ENCODE measurements at places on chromosomes 3 and 15. TPM values are rescaled to one million over a fixed set of nuclear protein-coding genes. Genes with fewer than 3 reads are reported as not detected.

FSTL1 gene
- 20.7 TPM for total RNA-seq

FYTTD1 gene
- total RNA-seq = 70.7 TPM

IGF2BP2 gene
- 135 TPM for total RNA-seq

BNC1 gene
- total RNA-seq = not detected

ZNF35 gene
- total RNA-seq = 7.9 TPM

LCTL gene
- total RNA-seq = not detected

ILDR1 gene
- total RNA-seq = 2.9 TPM

C3orf49 gene
- not detected for total RNA-seq

SCG3 gene
- not detected for total RNA-seq

C3orf70 gene
- total RNA-seq = not detected

MYL3 gene
- not detected for total RNA-seq

STARD5 gene
- 4.0 TPM for total RNA-seq

SV2B gene
- not detected for total RNA-seq

DNA sequence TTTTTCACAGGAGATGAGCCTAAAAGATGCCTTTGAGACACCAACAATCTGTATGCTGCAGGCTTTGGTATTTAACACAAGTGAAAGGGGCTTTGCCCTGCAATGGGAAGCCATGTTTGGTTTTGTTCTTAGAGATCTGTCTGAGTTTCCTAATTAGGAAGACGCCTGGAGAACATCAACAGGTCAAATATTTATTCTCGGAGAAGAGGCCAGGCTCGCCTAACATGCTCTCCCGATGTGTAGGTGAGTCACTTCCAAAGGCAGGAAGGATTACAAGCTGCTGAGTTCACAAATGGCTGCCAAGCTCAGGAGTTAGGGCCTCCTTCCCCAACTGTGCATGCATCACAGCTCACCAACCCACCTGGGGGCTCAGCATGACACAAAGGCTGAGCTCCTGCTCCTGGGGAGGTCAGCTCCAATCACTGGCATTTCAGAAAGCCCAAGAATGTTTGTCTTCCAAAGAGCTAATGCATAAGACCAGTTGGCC lies 119.5 kb upstream of the PRICKLE2 start:
- no peaks in the 10 kb centered on the region for H3K36me3 ChIP-seq
- H3K27ac ChIP-seq = no peak overlapping the region
- no peak for DNase-seq
- no peaks in the 10 kb centered on the region for H3K4me1 ChIP-seq

DNA sequence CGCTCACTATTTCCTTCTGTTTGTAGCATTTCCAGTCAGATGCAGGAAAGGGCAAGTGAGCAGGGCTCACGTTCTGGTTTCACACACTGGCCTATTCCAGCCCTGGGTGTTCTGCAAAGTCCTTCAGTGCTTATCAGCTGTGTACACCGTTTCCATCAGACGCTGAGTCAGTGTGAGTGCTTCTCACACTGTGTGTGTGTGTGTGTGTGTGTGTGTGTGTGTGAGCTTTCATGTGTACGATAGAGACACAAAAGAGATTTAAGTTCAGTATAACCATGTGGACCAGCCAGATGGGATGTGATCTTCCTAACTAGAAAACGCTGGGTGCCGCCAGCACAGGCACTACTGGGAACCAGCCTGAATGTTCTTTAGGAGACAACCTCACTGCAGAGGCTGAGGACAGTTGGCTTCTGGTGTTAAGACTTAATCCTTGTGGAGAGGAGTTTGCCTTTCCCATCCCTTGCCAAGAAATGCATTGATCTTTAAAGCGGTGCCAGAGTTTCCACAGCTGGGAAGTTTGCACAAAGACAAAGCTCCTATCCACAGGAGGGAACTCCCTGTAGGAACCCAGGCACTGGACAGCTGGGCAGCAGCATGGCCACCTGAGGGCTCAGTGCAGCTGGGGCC lies 3.9 kb upstream of the CHSY1 start:
- H3K27me3 ChIP-seq = no peaks in the 10 kb centered on the region
- DNase-seq = no peak

GRCh38 chr15:66819084-66819483 lies 117.0 kb downstream of the SMAD6 start:
- peaks cover 3% of the 10 kb centered on the region for H3K4me1 ChIP-seq
- no peak overlapping the region for H3K27ac ChIP-seq
- no peaks in the 10 kb centered on the region for H3K36me3 ChIP-seq
- no peak for DNase-seq

DNA sequence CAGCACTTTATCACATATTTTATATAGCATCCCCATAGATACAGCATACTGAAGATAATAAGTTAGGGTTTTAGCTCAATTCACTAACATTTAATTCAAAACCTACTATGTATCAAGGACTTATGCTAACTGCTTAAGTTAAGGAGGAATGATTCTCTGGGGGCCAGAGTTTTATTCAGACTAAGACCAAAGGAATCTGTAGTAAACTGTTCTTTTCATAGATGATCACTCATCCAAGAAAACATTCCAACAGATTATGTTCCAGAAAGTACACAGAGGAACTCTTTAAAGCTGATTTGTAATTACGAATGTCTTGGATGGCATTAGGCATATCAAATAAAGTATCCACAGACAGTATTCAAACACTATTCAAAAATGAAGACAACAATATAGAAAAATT lies 226.4 kb downstream of the SCAPER start:
- H3K27me3 ChIP-seq = no peaks in the 10 kb centered on the region
- no peaks in the 10 kb centered on the region for H3K4me1 ChIP-seq
- H3K4me3 ChIP-seq = no peak overlapping the region
- H3K36me3 ChIP-seq = no peaks in the 10 kb centered on the region

- H3K27me3 ChIP-seq = peaks cover 54% of the 10 kb centered on the region
- no peak overlapping the region for H3K27ac ChIP-seq
- no peak for DNase-seq
- no peaks in the 10 kb centered on the region for H3K36me3 ChIP-seq
- H3K4me3 ChIP-seq = no peak overlapping the region
- no peaks in the 10 kb centered on the region for H3K4me1 ChIP-seq
These were observed 150.8 kb upstream of the BNIP2 start for GRCh38 chr15:59839906-59840305.

DNA sequence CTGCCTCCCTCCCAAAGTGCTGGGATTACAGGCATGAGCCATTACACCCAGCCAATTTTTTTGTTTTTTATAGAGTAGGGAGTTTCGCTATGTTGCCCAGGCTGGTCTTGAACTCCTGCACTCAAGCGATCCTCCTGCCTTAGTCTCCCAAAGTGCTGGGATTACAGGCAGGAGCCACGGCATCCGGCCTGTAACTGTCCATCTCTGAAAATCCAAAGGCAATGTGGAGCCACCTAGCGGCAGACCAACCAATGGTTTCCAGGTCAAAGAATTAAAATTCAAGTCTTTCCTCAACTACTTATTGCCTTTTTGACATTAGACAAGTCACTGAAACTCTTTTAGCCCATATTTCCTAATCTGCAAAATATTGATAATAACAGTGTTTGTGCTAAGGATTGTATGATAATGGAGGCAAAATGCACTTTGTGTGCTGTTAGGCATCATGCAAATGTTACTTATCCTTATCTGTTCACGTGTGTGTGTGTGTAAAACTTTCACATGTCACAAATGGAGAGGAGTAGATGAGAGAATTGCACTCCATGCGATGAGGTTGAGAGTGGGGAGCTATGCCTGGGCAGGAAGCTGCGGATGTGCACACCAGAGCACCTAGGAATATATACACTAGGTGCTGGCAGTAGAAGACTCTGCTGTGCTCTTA lies 48.7 kb downstream of the COL8A1 start:
- H3K27me3 ChIP-seq = peaks cover 49% of the 10 kb centered on the region
- H3K27ac ChIP-seq = no peak overlapping the region
- no peaks in the 10 kb centered on the region for H3K4me1 ChIP-seq
- H3K4me3 ChIP-seq = no peak overlapping the region

DNA sequence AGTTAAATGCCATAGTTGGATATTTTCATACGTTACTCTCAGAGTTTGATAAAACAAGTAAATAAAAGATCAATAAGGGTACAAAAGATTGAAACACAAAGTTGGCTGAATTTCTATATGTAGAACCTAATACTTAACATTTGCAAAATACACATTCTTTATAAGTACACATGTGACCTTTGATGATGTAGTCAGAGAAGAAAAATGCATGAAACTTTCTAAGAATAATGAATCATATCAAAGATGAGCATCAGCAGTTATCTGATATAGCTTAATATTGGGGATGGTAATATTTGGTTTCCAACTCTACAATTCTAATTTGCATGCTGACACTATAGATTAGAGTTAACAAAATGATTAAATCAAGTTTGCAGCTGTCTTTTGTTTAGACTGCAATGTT lies 188.0 kb upstream of the TGFBR2 start:
- H3K4me3 ChIP-seq = no peak overlapping the region
- H3K27me3 ChIP-seq = no peaks in the 10 kb centered on the region
- DNase-seq = no peak
- H3K4me1 ChIP-seq = no peaks in the 10 kb centered on the region

- H3K27ac ChIP-seq = no peak overlapping the region
- no peaks in the 10 kb centered on the region for H3K36me3 ChIP-seq
- no peaks in the 10 kb centered on the region for H3K4me1 ChIP-seq
- no peaks in the 10 kb centered on the region for H3K27me3 ChIP-seq
- no peak for DNase-seq
These were observed 651.3 kb downstream of the NSUN3 start for GRCh38 chr3:94714194-94714593.

DNA sequence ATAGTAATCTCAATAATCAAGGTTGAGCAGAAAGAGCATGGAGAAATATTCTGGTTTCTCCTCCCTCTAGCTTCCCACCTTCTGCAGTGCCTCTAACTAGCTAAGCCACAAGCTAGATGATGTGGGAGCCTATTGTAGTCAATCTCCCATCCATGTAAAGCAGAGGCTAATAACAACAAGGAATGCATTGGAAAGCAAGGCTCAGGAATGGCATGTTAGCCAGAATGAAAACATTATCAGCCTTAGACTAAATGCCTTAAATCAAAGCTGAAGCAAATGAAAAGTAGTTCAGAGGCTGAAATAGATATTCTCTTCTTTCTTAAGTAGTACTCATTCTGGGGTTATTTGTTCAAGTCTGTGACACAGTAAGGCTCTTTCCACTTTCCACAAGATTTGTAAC lies 350.3 kb upstream of the DPPA4 start:
- H3K36me3 ChIP-seq = no peaks in the 10 kb centered on the region
- H3K4me3 ChIP-seq = no peak overlapping the region
- H3K27me3 ChIP-seq = no peaks in the 10 kb centered on the region
- H3K4me1 ChIP-seq = peaks cover 17% of the 10 kb centered on the region
- DNase-seq = no peak
- H3K27ac ChIP-seq = no peak overlapping the region

GRCh38 chr3:56003129-56003528 lies 465.1 kb downstream of the ERC2 start:
- H3K4me1 ChIP-seq = no peaks in the 10 kb centered on the region
- H3K36me3 ChIP-seq = no peaks in the 10 kb centered on the region
- no peak for DNase-seq
- H3K4me3 ChIP-seq = no peak overlapping the region

GRCh38 chr3:52407779-52408178 lies 37.1 kb downstream of the SEMA3G start:
- no peak overlapping the region for H3K4me3 ChIP-seq
- no peaks in the 10 kb centered on the region for H3K27me3 ChIP-seq
- DNase-seq = no peak
- H3K36me3 ChIP-seq = peaks cover 29% of the 10 kb centered on the region
- peaks cover 11% of the 10 kb centered on the region for H3K4me1 ChIP-seq

- H3K4me3 ChIP-seq = no peak overlapping the region
- no peaks in the 10 kb centered on the region for H3K27me3 ChIP-seq
- DNase-seq = no peak
- H3K27ac ChIP-seq = no peak overlapping the region
- no peaks in the 10 kb centered on the region for H3K36me3 ChIP-seq
These were observed 13.4 kb downstream of the KLF13 start for GRCh38 chr15:31340047-31340446.

DNA sequence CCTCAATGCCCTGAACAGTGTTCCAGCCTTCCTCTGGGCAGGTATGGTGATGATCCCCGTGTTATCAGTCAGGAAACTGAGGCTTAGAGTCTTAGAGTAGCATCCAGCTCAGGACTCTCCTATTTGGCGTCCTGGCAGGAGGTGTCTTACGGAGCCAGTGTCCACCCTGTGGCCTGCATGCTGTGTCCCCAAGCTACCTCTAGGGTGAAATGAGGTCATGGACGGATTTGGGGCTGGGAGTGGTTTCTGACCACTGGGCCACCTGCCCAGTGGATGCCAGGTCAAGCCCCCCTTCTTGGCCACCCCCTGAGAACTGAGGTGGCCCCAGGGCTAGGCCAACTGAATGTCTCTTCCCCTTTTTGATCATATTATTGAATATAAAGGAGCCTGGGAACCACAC lies 27.2 kb upstream of the SLC6A6 start:
- peaks cover 17% of the 10 kb centered on the region for H3K4me1 ChIP-seq
- no peak for DNase-seq
- no peak overlapping the region for H3K4me3 ChIP-seq
- no peaks in the 10 kb centered on the region for H3K36me3 ChIP-seq
- no peak overlapping the region for H3K27ac ChIP-seq

DNA sequence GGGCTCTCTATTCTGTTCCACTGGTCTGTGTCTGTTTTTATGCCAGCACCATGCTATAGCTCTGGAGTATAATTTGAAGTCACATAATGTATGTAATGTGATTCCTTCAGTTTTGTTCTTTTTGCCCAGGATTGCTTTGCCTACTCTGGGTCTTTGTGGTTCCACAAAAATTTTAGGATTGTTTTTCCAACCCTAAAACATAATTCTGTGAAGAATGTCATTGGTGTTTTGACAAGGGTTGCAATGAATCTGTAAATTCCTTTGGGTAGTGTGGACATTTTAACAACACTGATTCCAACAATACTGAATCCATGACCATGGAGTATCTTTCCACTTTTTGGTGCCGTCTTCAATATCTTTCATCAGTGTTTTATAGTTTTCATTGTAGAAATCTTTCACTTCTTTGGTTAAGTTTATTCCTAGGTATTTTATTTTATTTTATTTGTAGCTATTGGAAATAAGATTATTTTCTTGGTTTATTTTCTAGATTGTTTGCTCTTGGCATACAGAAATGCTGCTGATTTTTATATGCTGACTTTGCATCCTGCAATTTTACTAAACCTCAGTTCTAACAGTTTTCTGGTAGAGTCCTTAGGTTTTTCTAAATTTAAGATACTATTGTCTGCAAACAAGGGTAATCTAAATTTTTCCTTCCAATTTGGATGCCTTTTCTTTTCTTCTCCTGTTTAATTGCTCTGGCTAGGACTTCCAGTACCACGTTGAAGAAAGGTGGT lies 29.7 kb downstream of the TJP1 start:
- no peaks in the 10 kb centered on the region for H3K27me3 ChIP-seq
- H3K4me3 ChIP-seq = no peak overlapping the region
- H3K27ac ChIP-seq = no peak overlapping the region
- H3K4me1 ChIP-seq = no peaks in the 10 kb centered on the region
- DNase-seq = no peak

Measured in HCT116 (cell line).